Hematopoietic multipotent progenitor cell treated with erythropoietin and hydrocortisone succinate and interleukin-3 and kit ligand, for 4 days (in vitro differentiated cells): ENCODE measurements at places on chromosomes 11 and 22.

DNA sequence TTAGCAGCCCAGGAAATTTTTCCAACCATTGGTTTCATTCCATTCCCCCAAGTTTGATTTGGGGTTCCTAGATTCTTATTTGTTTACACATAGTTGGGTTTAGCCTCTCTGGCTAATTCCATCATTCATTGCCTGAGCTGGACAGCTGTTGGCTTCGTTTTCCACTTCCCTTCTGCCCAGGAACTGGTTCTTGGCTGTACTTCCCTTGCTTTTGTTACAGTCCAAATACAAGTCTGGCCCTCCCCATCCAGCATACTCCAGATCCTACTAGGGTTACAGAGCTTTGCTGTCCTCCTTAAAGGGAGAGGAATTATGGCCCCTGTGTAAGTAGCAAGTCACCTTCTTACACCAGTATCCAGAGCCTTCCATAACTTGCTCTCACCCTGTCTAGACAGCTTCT is 356.3 kb downstream of the FAT3 start:
- DNase-seq: no peak

DNA sequence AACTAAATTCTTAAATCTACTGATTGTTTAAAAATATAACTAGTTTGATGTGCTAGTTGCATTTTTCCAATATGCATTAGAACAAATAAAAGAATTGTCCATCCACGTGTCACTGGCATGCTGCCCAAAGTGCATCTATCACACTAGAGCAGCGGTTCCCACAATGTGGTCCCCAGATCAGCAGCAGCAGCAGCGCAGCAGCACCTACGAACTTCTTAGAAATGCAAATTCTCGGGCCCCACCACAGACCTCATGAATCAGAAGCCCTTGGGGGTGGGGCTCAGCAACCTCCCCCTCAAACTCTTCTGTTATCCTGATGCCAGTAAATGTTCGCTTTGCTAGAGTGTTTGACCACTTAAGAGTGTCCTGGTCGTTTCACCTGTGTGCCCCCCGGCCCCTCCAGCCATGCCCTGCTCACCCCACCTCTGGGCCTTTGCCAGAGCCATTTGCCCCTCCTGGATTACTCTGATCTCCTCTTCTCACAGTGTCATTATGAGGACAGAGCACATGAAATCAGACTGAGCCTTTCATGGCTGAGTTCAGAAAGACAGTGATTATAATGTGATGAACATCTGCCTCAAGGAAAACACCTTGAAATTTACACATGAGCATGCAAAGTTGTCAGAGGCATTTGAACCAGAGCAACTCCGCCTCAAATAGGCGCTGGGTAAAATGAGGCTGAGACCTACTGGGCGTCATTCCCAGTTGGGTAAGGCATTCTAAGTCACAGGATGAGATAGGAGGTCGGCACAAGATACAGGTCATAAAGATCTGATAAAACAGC is 12.6 kb upstream of the VSIG10L2 start:
- DNase-seq: peak; percentile 12

DNA sequence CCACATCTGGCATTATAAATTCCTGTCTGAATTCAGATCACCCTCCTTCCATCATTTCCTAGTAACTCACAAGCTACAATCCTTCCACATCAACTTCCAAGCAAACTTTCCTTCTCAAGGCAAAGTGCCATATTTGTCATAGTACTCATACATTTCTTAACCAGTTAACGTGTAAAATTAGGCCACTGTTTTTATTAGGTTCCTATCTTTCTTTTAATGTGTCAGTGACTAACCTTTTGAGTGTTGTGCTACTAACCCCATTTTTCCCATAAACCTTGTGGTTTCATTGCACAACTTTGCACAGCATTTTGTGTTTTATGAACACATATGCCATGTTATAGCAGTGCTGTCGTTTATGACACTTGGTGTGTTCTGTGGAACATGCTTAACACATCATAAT is 90.1 kb downstream of the KIF18A start:
- DNase-seq: no peak

DNA sequence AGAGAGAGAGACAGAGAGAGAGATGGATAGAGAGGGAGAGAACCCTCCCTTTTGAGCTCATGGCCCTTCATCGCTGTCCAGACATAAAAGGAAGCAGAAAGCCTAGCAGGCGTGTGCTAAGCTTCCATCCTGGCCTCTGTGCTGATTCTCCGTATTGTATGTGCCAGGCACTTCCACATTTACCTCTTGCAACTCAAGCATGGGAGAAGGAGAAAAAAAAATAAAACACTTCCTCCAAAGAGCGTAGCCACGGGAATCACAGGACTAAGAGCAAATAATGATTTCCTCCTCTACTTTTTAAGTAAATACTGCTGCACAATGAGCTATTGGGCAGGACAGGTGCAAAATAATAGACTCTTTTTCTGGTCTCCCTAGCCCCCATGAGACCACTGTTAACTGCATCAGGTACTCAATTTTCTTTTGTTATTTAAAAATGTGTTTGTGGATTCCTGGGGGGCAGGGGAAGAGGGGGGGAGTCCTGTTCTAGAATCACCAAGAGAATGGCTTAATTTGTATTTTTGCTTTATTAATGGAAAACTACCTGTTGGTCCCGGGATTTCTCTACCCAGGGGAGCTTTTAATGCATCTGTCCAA is 154.3 kb downstream of the NXPE2 start:
- no peak for DNase-seq

DNA sequence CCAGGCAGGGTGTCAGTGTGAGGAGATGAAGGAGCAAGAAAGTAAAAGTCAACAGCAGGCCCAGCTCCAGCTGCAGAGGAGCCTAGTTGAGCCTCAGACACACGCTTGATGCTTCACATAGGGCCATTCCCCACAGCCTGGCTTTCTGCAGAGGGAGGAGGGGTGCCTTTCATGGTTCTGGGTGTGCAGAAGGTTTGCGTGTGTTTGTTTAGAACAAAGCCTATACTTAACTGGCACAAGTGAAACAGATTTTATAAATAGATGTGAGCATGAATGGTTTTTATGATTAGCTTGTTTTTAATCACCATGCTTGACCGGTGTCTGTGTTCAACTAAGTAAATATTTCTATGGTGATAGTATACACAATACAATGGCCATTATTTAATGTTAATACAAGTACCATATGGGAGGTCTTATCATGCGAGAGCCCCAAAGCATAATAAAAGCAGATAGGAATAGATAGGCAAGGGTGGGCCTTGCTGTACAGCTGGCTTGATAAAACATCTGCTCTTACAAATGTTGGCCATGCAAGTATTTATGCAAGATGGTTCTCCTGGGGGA is 290.2 kb downstream of the ETS1 start:
- no peak for DNase-seq

- peak; percentile 92 for DNase-seq
These were observed 4.1 kb downstream of the SUN2 start for GRCh38 chr22:38751422-38752346.

DNA sequence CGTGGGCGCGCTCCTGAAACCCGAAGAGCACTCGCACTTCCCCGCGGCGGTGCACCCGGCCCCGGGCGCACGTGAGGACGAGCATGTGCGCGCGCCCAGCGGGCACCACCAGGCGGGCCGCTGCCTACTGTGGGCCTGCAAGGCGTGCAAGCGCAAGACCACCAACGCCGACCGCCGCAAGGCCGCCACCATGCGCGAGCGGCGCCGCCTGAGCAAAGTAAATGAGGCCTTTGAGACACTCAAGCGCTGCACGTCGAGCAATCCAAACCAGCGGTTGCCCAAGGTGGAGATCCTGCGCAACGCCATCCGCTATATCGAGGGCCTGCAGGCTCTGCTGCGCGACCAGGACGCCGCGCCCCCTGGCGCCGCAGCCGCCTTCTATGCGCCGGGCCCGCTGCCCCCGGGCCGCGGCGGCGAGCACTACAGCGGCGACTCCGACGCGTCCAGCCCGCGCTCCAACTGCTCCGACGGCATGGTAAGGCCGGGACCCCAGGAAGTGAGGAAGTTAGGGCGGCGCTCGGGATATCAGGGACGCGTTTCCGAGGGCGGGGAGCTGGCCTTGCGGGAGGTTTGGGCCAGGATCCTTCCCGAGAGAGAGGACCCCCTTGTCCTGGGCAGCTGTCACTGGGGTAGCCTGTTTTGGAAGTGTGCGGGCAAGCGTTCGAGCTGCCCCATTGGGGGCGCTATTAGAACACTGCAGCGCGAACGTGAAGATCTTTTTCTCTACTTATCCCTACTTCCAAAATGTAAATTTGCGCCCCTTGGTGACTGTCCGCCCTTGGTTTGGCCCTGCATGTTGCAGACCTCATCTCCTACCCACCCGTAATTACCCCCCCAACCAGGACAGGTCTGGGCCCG is 796 bp downstream of the MYOD1 start:
- peak; percentile 60 for DNase-seq

DNA sequence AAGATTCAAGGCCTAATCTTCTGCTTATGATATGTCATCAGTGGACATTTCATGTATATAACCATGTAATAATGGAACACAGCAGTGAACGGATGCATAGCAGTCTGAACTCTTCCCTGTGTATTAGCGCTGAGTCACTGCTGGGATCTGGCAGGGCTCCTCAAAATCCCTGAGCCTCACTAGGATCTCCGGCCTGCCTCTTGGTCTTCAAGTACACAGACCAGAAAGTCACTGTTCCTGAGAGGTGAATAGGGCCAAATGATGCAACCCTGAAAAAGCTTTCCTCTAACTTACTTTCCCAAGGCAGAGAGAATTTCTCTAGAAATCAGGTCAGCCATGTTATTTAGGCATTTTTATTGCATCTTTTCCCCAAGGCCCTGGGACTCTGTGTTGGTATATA is 35.0 kb downstream of the POU2AF1 start:
- no peak for DNase-seq

DNA sequence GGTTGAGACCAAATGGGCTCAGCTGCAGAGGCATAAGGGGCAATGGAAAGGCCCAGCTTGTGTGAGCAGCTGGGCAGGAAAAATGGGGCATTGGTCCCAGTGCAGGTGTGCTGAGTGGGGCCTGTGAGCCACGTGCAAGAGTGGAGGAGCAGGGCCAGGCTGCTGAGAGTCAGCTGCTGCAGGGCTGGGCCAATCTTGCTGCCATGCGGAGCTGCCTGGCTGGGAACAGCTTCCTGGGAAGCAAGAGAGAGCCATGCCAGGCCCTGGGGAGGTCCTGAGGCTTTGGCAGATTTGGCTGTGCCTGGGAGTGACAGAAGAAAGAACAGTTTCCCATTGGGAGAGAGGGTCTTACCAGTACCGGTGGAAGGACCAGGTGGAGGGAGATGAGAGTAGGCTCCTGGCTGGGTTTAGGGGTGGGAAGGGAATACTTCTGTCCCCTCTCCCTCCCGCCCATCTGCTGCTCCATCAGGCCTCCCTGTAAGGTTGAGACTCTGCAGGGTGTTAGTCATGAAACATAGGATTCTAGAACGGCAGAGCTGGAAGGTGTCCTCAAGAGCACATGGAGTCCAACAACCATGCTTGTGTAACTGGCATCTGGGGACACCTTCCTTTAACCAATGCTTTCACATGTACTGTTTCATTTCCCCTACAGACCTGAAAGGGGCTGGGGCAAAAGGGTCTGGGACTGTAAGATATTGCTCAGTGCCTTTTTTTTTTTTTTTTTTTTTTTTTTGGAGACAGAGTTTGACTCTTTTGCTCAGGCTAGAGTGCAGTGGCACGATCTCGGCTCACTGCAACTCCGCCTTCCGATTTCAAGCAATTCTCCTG is 10.4 kb downstream of the SEPTIN3 start:
- DNase-seq: no peak

GRCh38 chr22:46409631-46410210 is 74.2 kb downstream of the TRMU start:
- DNase-seq: no peak

DNA sequence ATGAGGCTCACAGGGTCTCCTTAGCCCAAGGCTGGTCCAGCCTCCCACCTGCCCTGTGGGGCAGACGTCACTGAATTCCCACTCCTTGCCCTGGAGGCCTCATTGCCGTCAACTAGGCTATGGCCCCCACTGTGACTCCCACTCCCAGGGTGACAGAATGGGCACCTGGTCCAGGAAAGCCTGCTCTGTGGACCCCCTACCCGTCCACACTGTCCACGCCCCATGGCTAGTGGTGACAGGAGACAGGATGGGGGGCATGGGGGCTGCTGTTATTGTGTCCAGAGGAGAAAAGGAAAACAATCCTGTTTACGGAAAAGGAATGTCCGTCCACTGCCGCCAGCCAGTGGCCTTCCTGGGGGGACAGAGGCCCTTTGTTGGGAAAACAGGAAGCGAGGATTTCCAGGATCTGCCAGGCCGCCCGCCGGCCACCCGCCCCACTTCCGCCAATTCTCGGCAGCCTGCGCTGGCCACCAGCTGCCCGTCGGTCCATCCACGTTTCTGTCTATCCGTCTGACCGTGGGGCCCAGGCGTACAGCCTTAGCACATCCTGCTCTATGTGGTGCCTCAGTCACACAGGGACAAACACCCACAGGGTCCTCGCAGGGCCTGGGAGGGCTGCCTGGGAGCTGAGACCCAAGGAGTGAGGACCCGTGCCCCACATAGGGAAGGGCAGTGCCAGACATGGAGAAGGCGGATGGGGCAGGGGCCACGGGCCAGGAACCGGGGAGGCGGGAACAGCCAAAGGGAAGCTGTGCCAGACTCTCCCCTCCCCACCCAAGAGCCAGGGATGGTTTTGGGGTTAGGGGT is 19.5 kb downstream of the CRELD2 start:
- no peak for DNase-seq

- DNase-seq: peak; percentile 75
These were observed 10.1 kb downstream of the CHST1 start for GRCh38 chr11:45655347-45655756.

DNA sequence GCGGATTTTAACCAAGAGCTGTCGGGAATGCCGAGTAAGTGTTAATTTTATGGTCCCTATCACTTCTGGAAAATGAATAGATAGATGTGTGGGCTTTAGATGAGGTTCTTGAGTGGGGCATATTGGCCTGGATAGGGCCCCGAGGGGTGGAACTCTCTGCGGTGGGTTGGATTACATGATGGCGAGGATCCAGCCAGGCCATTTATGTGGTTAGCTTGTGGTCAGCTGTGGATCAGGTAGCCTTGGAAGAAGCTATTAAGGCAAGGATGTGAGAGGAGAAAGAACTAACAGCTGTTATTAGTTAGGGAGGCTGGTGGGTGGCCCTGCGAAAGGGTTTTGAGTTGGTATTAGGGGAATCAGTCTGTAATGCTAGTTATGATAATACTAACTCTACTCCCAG is 268.4 kb downstream of the NELL1 start:
- no peak for DNase-seq

DNA sequence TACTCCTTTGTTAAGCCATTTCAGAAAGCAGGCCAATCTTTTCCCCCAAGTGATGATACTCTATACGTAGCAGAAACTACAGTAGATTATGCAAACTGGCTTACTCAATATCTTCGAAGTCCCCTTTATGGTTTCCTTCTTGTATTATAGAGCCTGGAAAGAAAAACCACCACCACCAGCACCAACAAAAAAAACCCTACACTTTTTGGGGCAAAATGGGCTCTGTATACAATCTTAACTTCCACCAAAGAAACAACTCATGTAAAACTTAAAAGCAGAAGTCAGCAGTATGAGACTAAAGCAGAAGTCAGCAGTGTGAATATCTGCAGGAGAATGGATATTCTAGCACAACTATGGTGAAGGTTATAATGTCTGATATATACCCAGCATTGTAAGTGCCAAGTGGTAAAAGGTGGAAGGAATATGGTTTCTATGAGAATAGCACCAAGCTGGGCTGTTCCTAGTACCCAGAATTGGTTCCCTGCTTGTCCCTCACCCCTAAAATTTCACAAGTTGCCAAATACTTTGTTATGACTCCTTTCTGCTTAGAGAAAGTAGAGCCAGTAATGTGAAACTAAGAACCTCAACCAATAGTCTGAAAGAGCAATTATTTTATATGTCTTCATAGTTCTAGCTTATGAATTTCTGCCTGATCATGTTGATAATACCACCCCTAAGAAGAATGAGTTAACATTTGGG is 252.1 kb downstream of the SBF2 start:
- DNase-seq: peak; percentile 73

- no peak for DNase-seq
These were observed 14.3 kb downstream of the EHD1 start for GRCh38 chr11:64864135-64864472.

- no peak for DNase-seq
These were observed 174.5 kb upstream of the NTM start for GRCh38 chr11:131195661-131196517.
